ENCODE measurements at places on chromosomes 13 and 19.

GRCh38 chr19:7918615-7919421 is 1.3 kb upstream of the SNAPC2 start:
- DNase-seq, result no peak

- DNase-seq, result no peak
Measured at GRCh38 chr19:48398375-48399235, 5.1 kb downstream of the GRIN2D start.

- DNase-seq, result no peak
Measured at GRCh38 chr19:6700586-6701316, 19.7 kb downstream of the C3 start.

- no peak for DNase-seq
Measured at GRCh38 chr19:16778796-16779411, 50.3 kb upstream of the SIN3B start.

GRCh38 chr19:55255618-55256423 is 3.0 kb downstream of the PPP6R1 start:
- no peak for DNase-seq

DNA sequence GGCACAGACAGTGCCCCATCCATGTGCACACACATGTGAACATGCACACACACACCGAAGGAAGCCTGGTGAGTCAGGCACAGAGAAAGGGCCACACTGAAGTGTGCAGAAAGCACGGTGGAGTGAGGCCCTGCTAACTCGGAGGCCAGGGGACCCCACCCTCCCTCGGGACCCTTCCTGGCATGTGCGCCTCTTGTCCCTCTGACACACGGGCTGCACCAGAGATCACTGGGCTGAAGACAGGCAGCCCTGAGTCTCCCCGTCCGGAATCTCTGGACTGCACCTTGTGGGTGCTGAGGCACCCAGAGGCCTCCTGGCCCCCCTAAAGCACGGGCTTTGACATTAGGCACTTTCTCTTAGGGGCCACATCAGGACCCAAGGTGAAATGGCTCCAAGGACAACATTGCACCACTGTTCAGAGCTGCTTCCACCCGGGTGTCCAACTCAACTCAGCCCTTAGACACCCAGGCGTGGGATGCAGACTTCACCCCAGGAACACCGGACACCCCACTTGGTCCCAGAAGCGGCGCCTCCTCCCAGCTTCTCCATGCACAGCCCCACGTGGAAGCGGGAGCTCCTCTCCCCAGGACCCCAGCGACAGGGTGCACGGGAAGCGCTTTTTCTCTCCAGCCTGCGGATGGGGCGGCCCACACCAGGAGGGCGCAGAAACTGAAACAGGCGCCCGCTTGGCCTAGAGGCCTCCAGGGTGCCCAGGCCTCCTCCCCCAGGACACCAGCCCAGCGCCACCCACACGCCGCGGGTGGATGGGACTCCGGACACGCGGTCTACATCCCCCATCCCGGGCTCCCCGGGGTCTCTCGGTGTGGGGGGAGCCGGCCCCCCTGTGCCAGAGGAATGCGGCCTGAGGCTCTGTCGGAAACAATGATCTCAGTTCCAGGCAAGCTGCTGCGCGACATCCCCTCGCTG is 90.2 kb downstream of the SPACA7 start:
- DNase-seq, result no peak

DNA sequence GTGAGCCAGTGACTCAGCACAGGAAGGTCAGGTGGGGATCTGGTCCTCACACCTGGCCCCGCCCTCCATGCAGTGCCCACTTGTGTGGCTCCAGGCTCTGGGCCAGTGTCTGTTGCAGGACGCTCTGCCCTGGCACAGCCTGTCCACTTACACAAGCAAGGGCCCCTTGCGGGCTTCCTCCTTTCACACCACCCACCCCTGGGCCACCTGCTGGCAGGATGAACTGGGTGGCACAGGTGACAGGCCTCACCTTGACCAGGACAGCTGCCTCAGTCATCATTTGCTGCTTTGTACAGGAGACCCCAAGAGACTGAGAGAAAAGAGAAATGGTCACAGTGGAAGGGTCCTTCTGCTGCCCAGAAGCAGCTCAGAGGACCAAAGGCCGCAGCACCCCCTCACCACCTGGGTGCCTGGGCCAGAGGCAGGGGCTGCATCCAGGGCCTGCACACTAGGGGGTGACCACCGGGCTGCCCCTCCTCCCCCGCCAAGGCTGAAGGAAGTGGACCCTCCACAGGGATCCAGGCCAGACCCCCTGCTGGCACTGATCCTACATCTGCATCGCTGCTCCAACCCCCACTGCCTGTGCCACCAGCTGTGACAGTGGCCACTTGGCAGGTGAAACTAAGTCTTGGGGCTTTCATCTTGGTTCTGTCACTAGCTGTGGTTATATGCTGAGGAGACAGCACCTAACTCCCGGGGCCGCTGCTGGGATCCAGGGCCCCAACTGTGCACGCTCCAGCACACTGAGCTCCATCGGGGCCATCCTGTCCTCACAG is 110.3 kb downstream of the TUBA3C start:
- no peak for DNase-seq

- no peak for DNase-seq
Measured at GRCh38 chr13:94682229-94682628, 30.1 kb downstream of the SOX21 start.

DNA sequence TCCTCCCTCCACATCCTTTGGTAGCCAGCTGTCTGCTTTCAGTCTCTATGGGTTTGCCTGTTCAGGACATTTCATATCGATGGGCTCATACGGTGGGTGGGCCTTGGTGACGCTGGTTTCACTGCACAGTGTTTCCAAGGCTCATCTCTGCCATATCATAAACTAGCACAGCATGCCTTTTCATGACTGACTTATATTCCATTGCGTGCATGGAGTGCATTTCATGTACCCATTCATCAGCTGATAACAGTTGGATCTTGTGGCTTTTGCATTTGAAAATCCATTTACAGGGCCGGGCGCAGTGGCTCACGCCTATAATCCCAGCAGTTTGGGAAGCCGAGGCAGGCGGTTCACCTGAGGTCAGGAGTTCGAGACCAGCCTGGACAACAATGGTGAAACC is 69.9 kb downstream of the TDRD12 start:
- no peak for DNase-seq

DNA sequence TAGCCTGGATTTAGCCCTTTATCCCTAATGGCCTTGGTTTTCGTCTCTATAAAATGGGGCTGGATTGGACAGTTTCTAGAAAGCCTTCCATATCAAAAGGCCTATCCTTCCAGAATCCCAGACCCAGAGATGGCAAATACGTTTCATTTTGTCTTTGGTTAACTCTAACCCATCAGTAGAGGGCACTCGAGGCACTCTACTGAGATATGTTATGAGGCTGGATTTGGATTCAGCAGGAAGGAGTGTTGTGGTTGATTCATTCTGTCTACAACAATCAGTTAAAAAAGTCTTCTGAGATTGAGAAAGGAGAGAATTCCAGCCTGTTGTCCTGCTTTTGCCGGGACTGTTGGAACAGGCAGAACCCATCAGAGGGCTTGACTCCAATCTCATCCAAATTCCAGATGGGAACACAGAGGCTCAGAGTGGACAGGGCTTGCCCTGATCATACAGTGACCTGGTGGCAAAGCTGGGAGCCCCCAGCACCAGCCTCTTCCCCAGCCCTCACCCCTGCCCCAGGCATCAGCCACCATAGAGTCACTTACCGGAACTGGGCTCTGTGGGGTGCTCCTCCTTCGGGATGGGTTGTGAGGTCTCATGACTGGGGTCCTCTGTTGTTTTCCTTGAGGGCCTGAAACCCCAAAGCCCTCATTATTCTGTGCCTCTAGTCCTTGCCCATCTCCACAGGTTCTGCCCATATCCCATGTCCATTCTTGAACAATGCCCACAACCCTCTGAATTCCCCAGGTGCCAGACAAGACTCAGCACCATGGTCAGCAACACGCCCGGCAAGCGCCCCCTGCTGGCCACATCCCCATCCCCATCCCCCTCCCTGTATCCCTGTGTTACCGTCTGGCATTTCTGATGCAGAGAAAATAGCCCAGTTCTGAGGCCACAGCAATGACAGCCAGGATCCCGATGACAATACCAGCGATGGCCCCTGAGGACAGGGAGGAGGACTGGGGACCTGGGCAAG is 12.3 kb upstream of the ZNF180 start:
- no peak for DNase-seq

- no peak for DNase-seq
Measured at GRCh38 chr13:41746259-41746658, 214.7 kb downstream of the VWA8 start.

- no peak for DNase-seq
Measured at GRCh38 chr13:20487927-20488326, 37.7 kb downstream of the CRYL1 start.

GRCh38 chr13:75934889-75935288 is 298.8 kb downstream of the LMO7 start:
- DNase-seq, result no peak

DNA sequence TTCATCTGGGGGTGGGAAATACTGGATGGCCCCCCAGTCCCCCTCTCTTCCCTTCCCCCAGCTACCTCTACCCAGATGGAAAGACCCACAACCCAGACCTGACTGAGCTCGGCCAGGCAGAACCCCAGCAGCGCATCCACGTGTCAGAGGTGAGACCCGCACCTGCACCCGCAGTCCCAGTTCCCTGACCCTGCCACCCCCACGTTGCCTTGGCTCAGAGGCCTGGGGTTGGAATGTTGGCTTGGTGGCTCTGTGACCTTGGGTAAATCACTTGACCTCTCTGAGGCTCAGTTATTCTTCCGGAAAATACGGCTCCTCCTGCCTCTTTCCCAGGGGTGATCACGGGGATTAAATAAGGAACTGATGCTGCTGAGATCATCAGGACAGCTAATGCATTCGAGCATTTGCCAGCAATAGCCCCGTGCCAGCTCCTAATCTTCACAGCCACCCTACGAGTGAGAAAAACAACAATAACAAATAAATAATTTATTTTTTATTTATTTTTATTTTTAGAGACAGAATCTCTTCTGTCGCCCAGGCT is 12.3 kb downstream of the CBLC start:
- no peak for DNase-seq

- no peak for DNase-seq
Measured at GRCh38 chr13:98264877-98265276, 87.8 kb upstream of the RNF113B start.

DNA sequence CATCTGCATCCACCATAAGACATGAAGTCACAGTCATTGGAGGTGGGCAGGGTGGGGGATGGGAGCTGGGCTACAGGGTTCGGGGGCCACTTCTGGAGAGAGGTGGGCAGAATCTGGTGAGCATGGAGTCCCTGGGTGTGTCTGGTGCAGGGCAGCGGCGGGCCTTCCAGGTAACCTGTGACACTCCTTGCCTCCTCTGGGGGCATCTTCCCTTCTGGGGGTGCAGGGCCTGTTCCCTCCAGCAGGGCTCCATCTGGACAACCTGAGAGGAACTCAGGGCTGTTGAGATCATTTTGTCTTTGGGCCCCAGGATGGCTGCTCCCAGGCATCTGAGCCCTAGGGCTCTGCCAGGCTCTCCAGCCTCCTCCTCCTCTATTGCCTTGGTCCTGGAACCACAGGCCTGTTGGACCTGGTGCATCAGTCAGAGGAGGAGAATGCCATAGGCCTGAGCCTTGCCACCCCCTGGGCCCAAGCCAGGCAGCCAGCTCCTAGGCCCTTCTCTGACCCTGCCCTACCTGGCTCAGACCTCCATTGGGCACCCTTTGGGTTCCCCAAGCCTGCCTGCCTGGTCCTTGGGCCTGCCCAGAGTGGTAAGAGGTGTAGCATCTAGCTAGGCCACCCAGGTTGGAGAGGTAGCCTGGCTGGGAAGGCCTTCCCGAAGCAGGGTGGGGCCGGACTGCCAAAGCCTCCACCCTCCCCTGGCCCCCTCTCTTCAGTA is 13.4 kb downstream of the LYL1 start:
- no peak for DNase-seq

GRCh38 chr19:37986048-37986750 is 79.2 kb downstream of the SIPA1L3 start:
- no peak for DNase-seq

DNA sequence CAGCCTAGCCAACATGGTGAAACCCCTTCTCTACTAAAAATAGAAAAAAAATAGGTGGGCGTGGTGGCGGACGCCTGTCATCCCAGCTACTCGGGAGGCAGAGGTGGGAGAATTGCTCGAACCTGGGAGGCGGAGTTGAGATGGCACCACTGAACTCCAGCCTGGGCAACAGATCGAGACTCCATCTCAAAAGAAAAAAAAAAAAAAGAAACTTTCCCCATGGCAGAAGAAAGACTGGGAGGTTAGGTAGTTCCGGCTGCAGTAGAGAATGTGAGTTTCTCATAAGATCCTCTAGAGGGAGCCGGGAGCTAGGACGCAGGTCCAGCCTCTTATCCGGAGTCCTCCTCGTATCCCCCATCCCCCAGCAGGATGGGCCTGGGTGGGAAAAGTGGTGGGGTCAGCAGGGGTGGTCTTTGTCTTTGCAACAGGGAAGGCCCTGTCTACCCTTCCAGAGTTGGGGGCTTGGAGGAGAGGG is 13.2 kb upstream of the CREB3L3 start:
- DNase-seq, result no peak

DNA sequence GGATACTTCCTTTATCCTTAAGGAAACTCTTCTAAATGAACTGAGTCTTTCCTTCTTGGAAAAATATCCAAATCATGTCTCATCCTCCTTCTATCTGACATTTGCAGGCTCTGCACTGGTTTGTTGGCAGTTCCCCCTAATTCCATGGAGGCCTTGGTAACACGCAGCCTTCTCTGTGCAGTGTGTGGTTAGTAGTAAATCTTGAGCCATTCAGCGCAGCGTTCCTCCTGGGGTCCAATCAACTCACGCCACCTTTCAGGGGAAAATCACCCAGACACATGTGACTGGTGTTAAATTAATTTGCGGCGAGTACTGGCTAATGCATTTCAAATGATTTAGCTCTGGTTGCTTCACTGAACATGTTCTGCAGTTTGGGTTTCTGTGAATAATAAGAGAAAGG is 21.0 kb upstream of the CBY2 start:
- DNase-seq, result no peak

DNA sequence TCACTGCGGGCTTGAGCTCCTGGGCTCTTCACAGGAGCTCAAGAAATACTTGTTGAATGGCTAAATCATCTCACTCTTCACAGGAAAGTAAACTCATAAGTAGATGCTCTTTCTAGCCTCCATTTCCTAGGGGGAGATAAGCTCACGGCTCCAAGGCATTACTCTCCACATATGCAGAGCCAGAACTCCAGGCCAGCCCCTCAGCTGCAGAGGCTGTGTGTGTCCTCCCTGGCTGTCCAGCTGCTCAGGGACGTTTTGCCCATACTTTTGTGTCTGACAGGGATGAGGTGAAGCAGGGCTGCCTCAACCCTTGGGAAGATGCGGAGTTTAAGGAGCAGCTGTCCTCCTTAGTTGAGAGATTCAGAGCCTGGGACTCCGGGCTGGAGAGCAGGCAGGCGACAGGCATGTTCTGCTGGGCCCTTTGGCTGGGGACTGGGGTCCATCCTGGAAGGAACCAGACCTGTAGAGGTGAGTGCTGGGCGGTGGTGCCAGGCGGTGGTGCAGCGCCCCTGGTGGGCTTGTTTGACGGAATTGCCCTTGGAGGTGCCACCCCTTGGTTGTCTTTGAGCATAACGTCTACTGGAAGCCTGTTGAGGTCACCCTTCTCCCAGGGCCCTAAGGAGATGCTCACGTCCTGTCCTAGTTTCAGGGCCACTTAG is 20.5 kb upstream of the SLC15A1 start:
- DNase-seq, result no peak

DNA sequence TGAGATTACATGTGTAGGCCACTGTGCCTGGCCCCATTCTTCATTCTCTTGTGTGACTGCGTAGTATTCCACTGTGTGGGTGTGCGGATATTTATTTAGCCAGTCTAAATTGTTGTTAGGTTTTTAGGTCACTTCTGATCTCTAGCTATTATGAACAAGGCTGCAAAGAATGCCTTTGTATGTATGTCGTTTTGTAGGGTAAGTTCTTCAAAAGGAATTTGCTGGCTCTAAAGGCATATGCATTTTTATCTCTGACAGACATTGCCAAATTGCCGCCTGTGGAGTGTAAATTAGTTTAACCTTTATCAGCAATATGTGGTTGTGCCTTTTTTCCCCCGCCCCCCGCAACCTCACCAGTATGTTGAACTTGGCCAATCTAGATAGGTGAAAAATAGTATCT is 30.3 kb upstream of the EHD2 start:
- DNase-seq, result no peak
